Erythroblast (primary cell): ENCODE measurements at places on chromosomes 6 and 20.

DNA sequence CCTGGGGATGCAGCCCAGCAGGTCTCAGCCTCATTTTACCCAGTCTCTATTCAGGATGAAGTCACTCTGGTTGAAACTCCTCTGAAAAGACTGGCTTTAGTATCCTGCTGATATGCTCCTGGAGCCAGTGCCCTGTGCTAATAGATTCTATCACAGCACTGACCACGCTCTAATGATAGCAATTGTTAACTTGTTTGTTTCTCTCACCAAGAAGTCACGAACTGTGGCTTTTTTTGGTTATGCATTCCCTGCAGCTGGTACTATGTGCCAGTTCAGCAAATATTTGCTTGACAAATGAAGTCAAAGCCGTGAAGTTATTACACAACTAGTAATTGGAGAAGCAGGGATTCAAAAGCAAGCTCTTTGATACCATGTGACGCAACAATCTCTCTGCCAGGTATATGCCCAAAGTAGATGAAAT lies 754.6 kb downstream of the KIF16B start:
- no peak for DNase-seq

GRCh38 chr20:48723308-48724264 lies 104.2 kb downstream of the PREX1 start:
- DNase-seq = peak; percentile 56

DNA sequence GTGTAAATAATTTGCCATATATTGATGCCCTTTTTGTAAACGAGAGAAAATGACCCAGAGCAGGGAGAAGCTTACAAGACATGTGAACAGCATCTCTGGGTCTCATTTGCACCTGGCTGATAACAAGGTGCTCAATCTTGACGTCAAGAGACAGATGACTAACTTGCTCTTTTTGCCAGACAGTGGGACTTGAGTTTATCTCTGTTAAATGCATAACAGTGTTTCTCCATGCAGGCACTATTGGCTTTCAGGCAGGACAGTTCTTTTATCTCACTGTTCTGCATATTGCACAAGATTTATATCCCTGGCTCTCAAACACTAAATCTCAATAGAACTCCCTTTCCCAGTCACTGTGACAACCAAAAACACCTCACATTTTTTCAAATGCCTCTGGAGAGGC lies 56.4 kb downstream of the RFX6 start:
- DNase-seq = no peak

DNA sequence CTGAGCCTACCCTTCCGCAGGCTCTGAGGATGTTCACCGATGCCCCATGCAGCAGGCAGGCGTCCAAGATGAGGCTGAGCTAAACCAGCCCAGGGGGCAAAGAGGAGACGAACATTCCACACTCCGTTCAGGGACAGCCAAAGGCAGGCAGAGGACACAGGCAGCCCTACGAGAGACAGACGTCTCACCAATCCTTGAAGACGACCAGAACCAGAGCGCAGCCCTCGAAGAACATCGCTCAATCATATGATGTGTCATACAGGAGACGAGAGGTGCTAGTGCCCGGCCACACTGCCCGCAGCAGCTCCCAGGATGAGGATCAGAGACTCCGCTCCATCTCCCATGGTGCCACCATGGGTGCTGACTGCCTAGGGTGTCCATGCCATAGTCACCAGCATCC lies 35.6 kb upstream of the TMEM181 start:
- DNase-seq = no peak

GRCh38 chr20:45867819-45868176 lies 10.4 kb downstream of the ZSWIM3 start:
- DNase-seq = no peak

DNA sequence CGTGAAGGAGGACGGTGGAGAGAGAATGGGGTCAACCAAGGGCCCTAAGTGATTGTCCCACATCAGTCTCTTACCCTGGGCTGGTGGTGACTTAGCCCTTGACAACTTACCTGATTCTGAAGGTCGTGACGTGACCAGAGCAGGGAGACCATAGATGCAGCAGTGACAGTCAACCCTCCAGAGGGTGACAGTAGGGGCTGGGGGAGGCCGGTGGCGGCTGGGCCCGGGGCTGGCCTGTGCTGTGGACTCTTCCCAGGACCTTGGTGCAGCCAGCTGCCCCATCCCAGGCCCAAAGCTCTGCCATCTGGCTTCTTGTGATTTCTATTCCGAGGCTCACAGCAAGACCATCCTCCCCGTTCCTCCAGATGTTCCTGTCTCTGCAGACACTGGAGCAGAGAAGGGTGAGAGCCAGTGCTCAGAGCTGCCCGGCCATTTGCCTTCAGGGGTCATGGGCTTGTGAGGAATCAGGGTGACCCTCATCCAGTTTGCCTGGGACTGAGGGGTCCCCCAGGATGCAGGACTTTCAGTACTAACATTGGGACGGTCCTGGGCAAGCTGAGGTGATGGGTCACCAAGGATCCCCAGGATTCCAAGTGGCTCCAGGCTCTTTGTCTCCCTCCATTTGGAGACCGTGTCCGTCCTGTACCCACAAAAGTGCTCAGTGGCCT lies 36.0 kb downstream of the SUMO4 start:
- DNase-seq = no peak

DNA sequence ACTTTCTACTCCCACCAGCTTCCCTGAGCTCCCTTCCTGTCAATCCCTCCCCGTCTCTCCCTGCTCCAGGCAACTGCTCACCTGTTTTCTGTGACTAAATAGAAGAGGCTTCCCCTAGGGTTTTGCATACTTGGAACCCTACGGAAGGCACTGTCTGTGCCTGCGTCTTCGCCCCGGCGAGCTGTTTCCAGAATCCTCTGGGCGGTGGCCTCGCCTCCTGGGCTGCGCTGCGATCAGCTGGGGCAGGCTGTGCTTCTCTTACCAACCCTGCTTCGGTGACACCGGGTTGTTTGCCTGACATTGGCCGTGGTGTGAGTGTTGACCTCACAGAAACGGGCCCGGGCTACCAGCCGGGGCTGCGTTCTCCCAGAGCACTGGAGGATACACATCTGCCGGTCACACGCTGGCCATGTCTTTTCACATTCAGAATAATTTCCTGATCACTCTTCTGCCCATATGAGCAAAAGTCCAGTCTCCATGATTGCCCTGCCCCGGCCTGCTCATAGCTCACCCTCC lies 29.4 kb upstream of the CCR6 start:
- no peak for DNase-seq

GRCh38 chr6:87373377-87373776 lies 28.8 kb downstream of the C6orf163 start:
- no peak for DNase-seq

GRCh38 chr20:16477632-16478031 lies 95.6 kb downstream of the KIF16B start:
- no peak for DNase-seq

GRCh38 chr6:4136354-4136831 lies 1.0 kb upstream of the ECI2 start:
- DNase-seq = no peak

DNA sequence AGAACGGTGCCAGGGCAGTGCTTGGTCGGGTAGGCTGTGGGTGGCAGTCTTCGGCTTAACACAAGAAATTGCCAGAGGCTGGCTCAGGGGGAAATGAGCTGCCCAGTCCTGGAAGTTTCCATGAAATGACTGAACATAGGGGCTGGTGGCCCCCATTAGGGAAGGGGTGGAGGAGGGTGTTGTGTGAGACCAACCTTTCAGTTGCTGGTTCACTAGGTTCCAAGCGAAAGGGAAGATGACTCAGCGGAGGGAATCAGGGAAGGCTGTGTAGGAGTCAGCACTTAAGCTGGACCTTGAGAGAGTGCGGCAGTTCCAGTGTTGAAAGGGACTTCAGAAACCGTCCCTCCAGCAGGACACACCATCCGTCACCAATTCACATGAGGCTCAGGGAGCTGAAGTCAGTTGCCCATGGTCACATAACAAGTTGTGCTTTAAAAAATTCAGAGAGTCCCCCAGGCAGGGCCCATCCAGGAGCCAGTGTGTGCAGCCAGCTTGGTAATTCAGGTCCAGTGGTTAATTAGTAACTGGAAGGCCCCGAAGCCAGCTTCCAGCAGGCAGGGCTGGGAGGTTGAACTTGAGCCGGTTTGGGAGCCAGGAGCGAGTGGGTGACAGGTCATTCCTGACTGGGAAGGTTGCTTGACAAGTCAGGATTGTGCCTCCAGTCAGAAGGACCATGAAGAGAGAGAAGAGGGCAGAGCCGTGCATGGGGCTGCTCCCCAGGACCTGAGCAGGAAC lies at the start of gene SGK2:
TSS of gene SGK2 (plus strand) at position 616 of the 735 bp plus-strand sequence. CDS start 7,469 bp downstream, outside the sequence.
- no peak for DNase-seq

DNA sequence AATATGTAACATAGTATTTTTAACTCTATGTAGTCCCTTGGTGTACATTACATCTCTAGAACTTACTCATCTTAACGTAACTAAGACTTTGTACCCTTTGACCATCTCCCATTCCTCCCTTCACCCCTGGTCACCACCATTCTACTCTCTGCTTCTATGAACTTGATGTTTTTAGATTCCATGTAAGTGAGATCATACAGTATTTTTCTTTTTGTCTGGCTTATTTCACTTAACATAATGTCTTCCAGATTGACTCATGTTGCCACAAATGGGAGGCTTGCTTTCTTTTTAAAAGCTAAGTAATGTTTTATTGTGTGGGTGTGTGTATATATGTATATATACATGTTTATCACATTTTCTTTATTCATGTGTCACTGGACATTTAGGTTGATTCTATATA lies 55.8 kb downstream of the TMEM200A start:
- DNase-seq = no peak

- DNase-seq = no peak
These were observed 2.0 kb downstream of the HEY2 start for GRCh38 chr6:125751334-125751916.

DNA sequence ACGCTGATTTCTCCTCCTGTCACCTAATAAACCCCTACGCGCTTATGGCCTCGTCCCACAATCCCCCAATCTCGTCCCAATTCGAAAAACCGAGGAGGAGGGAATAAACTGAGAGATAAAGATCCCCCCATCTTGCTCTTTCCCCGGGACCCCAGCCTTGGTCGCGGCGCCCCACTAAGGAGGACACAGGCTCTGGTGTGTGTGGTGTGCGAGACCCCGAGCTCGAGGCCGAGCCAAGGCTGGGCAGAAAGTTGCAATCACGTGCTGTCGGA lies 1.3 kb upstream of the NR2E1 start:
- no peak for DNase-seq

DNA sequence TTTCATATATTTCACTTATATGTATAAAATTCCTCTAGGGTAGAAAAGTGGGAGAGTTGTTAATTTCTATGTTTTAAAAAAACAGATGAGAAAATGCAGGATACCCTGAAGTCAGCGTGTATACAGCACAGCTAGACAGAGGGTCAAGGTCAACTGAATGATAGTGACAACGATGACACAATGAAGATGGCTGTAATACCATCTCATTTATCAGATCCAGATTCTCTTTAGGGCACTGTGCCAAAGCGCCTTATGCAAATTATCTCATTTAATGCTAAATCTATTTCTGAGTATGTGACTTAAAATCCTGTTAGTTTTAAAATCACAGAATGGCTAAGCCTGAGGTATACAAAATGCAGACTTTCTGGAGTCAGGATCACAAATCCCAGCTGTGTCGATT lies 431.4 kb upstream of the RUNX2 start:
- DNase-seq = no peak

- DNase-seq = no peak
These were observed 60.7 kb downstream of the FAM120B start for GRCh38 chr6:170367241-170367640.

DNA sequence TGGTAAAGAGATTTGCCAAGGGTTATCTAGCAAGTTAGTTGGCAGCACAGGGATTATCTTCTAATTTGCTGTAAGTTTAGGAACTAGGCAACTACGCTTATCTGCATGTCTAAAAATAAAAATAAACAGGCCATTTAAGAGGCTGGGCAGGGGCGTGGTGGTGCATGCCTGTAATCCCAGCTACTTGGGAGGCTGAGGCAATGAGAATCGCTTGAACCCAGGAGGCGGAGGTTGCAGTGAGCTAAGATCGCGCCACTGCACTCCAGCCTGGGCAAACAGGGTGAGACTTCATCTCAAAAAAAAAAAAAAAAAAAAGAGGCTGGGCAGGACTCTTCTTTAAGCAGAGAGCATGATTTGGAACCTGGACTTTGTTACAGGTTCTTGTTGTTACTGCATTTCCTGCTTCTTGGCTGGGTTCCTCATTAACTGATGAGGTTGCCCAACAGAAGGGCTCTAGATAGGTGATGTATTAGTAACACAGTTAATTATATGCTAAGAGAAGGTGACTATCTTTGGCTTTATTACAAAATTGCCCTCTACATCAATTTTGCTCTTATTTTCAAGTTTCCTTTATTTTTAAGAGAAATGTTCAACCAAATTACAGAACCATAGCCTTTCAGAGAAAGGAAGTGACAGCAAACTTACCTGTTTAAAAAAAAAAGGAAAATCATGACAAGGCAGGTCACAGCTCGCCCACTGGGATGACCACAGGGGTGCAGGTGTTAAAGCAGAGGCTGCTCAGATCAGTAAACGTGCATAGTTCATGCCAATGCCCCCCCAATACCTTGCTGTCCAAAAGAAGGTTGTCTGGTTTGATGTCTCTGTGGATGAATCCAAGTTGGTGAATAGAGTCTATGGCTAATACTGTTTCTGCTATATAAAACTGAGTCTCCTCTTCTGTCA lies 32.5 kb downstream of the STK38 start:
- DNase-seq = no peak

GRCh38 chr6:1792989-1793388 lies 183.3 kb downstream of the FOXC1 start:
- DNase-seq = peak; percentile 68

DNA sequence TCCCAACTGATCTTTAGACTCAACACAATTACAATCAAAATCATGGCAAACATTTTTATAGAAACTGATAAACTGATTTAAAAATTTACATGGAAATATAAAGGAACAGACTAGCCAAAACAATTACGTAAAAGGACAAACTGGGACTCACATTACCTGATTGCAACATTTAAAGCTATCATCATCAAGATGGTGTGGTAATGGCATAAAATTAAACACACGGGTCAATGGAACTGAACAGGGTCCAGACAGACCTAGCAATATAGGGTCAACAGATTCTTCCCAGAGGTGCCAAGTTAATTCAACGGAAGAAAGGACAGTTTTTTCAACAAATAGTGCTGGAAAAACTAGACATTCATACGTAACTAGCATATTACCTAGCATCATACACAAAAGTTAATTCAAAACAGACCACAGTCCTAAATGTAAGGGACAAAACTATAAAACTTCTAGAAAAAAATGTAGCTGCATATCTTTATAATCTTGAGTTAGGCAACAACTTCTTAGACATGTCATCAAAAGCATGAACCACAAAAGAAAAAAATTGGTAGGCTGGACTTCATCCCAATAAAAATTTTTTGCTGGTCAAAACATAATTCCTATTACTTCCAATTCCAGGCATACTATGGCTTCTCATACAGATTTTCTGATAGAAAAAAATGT lies 147.4 kb upstream of the BEND6 start:
- DNase-seq = no peak

- peak; percentile 38 for DNase-seq
These were observed 593 bp downstream of the DNMT3B start for GRCh38 chr20:32762754-32763201.

DNA sequence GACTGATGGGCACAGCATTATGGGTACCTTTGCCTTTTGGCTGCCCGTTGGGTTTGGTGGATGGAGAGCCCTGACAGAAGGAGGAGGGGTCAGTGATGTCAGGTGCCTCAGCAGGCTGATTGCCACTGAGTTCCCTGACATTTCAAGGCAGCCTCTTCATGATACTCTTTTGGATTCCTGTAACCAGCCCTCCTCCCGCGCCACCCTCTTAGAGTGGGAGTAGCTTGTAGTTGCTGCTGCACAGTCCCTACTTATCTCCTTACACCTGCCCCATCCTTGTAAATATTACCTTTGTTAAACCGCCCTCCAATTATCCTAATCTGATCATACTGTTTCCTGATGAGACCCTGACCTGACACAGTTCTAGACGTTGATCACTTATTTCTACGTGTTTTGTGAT lies 140.0 kb downstream of the CFAP61 start:
- DNase-seq = no peak
